ENCODE measurements at places on chromosomes 2 and 18. TPM values are rescaled to one million over a fixed set of nuclear protein-coding genes. Genes with fewer than 3 reads are reported as not detected.

Gene CRYBA2
- not detected for polyA plus RNA-seq

- DNase-seq, result no peak
Observed at GRCh38 chr18:23137788-23138216, 2.5 kb downstream of the CABLES1 start.

DNA sequence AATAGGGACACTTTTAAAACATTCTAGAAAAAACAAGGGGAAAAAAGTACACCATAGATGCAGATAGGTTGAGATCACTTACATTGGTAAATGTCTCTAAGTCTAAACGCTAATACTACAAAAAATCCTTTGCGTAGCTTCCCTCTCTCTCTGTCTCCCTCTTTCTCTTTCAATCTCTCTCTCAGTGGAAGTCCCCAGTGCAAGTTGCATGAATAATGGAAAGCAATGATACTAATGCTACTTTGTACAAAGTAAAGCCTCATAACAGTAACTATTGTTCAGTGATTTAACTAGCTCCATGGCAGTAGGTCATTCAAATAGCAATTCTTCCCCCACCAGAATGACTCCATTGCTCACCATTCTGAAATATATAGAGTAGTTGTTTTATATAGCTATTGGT lies 12.8 kb downstream of the MEIS1 start:
- DNase-seq, result no peak

Gene WDR7
- polyA plus RNA-seq, result 4.1 TPM

Gene CCDC85A
- polyA plus RNA-seq, result 48.7 TPM

Gene GBX2
- 0.03 TPM for polyA plus RNA-seq

DNA sequence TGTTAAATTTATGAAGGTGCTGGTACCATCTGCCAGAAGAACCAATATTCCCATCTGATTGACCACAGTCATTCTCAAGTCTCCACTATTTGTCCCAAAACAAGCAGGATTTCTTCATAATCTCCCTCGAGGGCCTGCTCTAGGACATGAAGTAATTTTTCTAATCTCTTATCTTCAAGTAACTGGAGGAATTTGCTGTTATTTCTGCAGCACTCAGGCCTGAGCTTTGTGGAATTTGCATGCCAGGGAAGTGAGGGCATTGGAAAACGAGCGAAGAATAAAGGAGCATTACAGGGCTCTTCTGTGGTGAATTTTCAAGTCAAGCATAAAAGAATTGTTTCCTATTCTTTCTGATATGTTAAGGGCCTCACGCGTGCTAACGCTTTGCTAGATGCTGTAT lies 161.2 kb upstream of the EPAS1 start:
- no peak for DNase-seq

- no peak for DNase-seq
Observed at GRCh38 chr2:70511971-70512729, 41.5 kb downstream of the TGFA start.

DNA sequence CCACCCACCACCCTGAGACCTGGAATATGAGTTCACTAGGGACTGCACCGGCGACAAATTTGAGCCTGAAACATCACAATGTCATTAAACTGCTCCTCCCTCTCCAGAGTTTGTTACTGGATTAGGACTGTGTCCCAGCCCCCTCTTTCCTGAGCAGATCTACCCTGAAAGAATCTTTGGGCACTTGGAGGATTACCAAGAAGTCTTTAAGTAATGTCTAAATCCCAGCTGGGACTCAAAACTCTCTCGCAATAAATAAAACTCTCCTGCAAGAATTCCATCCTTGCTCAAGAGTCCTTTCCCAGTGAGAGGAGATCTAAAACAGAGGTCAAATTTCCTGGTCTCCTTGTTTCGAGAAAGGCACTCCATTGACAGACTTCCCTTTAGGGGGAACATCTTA lies 20.9 kb downstream of the GKN2 start:
- no peak for DNase-seq

Gene FMNL2
- 16.1 TPM for polyA plus RNA-seq

Gene PTPRN
- 9.5 TPM for polyA plus RNA-seq

Gene ITGA6
- polyA plus RNA-seq, result 25.9 TPM

- DNase-seq, result peak; percentile 51
Observed at GRCh38 chr2:10844097-10844496, 31.5 kb upstream of the PDIA6 start.

- DNase-seq, result no peak
Observed at GRCh38 chr2:86697551-86698104, 22.5 kb upstream of the RMND5A start.

Gene SPRED2
- polyA plus RNA-seq, result 13.5 TPM

Gene CKAP2L
- 2.9 TPM for polyA plus RNA-seq

GRCh38 chr2:220994846-220995245 lies 577.3 kb downstream of the EPHA4 start:
- no peak for DNase-seq

Gene EVX2
- polyA plus RNA-seq, result not detected

DNA sequence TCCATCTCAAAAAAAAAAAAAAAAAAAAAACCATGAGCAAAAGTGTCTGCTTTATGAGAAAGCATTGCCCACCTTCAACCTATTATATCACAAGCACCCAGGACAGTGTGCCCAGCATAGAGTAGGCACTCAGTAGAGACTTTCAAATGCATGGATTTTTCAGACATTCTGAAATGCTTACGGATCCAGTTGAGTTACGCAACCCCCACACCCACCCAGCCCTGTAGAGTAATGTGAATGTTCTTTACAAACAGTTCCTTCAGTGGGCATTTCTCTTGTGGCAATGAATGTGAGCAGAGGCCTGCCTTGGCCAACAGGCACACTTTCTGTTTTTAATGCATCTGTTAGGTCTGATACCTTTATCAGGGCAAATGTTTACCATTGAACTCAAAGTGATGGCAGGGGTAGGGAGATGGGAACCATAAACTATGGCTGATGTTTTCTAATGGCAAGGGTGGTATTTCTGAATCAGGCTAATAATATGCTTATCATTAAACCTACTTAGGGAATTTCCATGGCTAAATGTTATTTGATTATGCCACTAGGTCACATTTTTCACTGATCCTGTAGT lies 65.0 kb upstream of the RPL31 start:
- DNase-seq, result no peak

DNA sequence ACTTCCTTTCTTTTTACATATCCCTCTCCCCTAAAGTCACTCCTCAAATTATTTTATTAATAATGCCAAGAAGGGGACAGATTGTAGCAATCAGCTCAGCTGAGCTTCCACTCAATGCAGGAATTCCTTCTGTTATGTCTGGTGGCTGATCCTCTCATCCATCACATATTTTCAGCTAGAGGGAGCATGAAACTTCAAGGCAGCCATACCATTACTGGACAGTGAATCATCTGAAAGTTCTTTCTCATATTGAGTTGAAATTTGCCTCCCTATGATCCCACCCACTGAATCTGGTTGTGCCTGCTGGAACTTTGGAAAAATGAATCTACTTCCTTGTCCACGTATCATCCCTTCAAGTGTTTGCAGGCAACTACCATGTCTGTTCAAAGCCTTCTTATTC lies 11.2 kb downstream of the ZNF385B start:
- no peak for DNase-seq

Gene SULT1C4
- 0.18 TPM for polyA plus RNA-seq

Gene TMEM237
- polyA plus RNA-seq, result 67.2 TPM
